Left lung (tissue), 14 donors: ENCODE measurements at places on chromosomes 7 and 10. TPM values are rescaled to one million over a fixed set of nuclear protein-coding genes. Genes with fewer than 3 reads are reported as not detected.
A peak's percentile ranks its signal among the peaks of the same experiment; 100 is the strongest.

NAT16 gene
- total RNA-seq: not detected

DNA sequence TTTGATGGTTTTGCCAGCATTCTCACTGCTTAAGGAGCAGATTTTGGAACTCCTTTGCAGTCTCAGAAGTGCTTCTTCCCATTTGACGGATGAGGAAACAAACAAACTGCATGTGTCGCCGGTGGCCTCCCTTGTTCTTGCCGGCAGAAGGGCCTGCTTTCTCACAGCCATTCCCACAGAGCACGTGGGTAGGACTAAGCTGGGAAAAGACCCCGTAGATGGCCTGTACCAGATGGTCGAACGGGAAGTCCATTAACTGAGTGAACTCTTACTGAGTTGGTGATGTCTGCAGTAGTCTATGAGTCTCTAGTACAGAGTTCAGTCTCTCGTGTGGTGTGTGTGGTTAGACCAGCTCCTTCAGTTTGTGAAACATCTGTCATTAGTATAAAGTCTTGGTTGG, 131.9 kb downstream of the TRRAP start:
- DNase-seq: no peak

GRCh38 chr10:61283066-61283465, 170.1 kb downstream of the TMEM26 start:
- no peak for DNase-seq

DNA sequence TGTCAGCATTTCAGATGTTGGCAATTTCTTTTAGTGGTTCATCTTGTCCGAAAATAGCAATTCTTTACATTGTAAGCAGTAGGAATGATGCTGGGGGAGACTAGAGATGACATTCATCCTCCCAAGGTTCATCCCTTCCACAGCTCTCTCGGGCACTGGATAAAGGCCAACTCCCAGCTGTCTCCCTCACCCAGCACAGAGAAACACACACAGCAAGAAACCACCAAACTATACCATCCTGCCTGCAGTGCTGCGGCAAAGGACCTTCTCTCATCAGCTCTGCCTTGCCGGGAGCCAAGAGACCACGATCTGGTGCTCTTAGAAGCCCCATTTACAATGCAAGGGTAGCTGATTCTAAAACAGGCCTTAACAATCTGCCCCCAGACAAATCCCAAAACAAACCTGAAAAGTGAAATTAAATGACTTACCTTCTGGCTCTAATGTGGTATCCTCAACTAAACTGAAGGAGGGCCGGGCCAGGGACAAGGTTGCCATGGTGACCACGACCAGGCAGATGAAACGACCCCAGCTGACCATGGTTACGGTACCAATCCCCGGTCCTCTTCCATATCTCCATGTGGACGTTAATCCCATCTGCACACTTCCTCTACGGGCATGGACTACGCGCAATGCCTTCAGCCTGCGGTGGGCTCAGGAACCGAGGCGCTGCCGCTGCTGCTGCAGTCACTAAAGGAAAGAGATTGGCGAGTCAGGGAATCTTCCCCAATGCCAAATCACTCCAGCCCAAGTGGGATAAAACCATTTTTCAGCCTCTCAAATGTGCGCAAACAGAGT, 4.8 kb downstream of the FGFR2 start:
- DNase-seq: no peak

DNA sequence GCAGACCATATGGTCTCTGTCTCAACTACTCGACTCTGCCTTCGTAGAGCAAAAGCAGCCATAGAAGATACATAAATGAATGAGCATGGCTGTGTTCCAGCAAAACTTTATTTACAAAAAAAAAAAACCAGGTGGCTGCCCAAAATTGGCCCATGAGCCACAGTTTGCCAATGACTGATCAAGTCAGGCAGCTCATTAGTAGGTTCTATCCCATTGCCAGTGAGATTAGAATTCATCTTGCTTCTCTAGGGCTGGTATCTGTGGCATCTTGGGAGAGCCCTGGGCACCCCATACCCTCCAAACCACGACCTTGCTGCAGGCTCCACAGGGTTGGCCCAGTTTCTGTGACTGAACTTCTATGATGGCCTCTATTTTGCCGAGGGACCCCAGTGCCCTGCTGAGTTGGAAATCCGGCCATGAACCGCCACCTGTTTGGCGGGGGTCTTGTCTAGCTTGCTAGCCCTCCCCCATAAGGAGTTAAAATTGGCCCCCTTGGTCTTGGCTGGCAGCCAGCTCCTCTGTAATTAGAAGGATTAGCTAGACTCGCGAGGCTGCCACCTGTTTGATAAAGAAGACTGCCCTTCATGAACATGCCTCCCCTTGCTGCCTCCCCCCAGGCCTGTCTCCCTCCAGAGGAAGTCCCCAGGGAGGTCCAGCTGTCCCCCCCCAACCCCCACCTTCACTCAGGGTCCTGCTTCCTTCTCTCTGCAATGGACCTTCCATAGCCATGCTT, 83.9 kb downstream of the CHN2 start:
- no peak for DNase-seq

ERVW-1 gene
- total RNA-seq: not detected

ST8SIA6 gene
- total RNA-seq: 7.5 TPM

SUN3 gene
- not detected for total RNA-seq

GRCh38 chr10:69456880-69457693, 5.8 kb downstream of the TSPAN15 start:
- DNase-seq: no peak

DNA sequence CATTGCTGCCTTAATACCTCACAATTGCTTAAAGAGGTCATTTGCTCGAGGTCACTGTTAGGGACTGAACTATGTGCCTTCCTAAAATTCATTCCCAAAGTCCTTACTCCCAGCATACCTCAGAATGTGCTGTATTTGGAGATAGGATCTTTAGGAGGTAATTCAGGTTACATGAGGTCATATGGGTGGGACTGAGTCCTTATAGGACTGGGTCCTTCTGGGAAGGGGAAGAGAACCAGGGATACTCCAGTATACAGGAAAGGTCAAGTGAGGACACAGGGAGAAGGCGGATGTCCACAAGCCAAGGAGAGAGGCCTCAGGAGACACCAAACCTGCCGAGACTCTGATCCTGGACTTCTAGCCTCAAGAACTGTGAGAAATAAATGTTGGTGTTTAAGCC, 253.3 kb downstream of the PRPF18 start:
- DNase-seq: no peak

DNA sequence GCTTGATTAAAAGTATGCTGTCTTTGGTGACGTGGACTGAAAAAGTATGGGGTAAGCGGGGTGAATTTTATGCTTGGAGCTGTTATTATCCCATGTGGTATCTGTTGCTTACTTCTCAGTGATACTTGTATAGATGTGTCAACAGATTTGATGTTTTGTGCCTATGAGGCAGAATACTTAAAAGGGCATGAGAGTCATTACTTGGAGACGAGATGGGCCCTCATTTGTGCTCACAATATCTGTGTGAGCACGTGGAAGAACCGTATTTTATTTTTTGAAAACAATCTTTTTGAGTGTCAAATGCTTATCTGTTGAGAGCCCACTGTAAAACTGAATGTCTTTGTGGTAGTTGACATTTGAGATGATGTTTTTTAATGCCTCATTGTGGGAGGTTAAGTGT, 281.9 kb downstream of the EXOC4 start:
- DNase-seq: no peak

GRCh38 chr10:117217196-117217761, 20.0 kb downstream of the KCNK18 start:
- peak; percentile 2 for DNase-seq

DNA sequence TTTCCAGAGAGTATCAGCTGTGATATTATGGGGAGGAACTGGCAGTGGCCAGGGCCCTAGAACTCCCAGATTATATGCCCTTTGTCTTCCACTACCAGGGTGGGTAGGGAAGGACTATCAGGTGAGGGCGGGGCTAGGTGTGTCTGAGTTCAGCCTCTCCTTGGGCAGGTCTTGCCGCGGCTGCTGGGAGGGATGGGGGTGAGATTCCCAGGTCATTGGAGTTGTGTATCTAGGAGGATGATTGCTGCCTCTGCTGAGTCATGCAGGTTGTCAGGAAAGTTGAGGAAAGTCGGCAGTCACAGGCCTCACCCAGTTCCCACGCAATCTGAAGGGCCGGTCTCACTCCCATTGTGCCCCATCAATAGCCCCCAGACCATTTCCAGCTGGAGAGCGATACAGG, 185.2 kb downstream of the DKK1 start:
- DNase-seq: no peak

DNA sequence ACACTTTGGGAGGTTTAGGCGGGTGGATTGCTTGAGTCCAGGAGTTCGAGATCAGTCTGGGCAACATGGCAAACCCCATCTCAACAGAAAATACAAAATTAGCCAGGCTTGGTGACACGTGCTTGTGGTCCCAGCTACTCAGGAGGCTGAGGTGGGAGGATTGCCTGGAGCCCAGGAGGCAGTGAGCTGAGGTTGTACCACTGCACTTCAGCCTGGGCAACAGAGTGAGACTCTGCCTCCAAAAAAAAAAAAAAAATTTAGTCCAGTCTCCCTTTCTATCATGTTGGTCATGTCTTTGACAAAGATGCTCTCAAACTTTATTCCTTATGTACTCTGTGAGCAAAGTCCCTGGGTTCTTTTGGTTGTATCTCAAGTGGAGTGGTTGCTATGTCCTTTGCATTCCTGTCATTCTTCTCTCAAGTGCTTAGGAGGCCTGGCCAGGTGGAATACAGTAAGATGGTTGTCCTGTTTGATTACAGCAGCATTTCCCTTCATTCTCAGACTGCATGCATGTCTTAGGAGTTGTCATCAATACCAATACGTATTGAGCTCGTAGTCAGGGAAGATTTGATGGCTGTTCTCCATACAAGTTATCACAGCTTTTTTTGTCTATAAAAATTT, 85.7 kb downstream of the MMRN2 start:
- DNase-seq: no peak

DNA sequence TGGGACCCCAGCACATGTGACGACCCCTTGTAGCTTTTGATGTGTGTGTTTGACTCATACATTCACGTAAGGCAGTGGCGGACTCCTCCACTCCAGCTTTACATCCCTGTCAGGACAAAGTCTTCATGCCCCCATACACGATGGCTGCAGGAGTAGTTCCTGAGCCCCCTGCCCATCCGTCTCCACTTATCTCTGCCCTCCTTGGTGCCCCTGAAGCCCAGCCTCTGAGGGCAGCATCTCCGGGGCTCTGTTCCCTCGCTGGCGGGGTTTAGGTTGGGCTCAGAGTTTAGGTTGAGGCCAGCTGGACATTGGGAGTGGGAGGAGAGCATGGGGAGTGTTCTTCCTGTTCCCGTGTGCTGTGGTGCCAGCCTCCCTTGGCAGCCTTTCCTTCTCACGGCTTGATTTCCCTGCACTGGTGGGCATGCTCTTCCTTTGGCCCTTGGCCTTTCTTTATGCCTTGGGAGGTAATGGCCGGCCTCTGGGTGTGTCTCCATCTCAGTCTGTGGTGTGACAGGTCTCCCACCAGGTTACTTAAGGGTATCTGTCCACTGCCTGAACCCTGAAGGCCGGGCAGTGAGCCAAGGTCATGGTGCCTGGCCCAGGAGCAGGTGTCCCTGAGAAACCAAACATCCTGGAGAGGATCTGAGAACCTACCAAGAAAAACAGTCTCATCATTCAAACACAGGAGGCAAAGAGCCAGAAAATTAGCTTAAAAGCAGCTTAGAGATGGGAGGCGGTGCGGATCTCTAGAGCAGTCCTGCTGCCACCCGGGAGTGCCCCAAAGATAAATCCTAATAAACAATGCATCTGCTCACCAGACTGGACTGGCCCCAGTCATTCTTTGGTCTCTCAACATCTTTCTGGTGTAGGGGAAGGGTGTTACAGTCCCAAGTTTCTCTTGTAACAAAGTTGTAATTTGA, 85.5 kb downstream of the GLRX3 start:
- DNase-seq: no peak

DNA sequence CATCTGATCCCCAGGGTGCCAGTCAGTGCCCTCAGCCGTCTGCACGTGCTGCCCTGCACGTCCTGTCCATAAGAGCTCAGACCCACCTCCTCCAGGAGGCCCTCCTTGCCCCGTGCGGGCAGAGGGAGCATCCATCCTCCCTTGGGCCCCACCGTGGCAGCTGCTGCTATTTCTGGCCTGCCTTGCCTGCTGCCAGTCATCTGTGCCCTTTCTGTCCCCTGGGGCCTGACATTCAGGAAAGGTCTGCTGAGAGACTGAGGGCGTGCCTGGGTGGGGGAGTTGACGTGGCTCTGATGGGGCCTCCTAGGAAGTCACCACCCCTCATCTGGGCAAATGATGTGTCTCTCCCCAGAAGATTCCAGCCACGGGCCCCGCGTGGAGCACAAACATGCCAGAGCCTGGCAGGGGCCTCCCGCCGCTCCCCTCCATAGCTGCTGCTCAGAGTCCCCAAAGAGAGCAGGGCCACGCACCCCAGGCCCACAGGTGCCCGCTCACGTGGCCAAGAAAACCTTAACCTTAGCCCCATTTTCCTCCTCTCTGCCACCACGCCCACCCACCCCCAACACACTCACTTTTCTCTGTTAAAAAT, 21.8 kb downstream of the DPYSL4 start:
- DNase-seq: no peak

DNA sequence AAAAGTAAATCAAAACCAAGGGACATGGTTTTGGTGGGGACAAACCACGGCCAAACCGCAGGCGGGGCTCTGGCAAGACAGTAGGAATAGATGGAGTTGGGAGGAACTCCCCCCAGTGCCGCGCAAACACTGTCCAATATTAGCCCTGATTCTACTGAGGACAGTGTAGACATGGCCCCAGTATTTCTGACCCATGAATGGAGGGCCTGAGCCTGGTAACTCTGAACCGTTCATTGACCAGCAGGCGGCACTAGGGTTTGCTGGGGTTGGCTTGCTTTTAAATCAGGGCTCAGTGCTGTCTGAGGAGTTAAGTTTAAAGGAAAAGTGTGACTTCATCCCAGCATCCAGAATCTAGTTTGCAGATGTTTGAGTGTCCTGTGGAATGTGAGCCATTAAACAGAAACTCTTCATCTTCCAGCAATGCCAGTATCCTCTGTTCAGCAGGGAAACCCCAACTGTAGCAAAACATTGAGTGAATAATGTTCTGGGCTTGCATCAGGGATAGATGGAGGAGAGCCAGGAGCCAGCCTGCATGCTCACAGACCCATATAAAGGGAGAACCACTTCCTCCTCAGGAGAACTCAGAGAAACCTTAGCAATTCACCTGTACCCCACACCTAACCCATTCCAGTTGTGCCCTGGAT, 147.4 kb upstream of the PRSS58 start:
- DNase-seq: no peak

GRCh38 chr7:81621893-81622292, 148.0 kb downstream of the HGF start:
- no peak for DNase-seq

- no peak for DNase-seq
These were observed 461.1 kb downstream of the ZNF33B start for GRCh38 chr10:42177077-42177792.
